ENCODE measurements at places on chromosomes 7 and 10. TPM values are rescaled to one million over a fixed set of nuclear protein-coding genes. Genes with fewer than 3 reads are reported as not detected.

Gene VAX1
- 1.0 TPM for total RNA-seq

Gene KCP
- 0.06 TPM for total RNA-seq

Gene ZP3
- 2.0 TPM for total RNA-seq

Gene LRRC4
- 0.51 TPM for total RNA-seq

Gene MAGI2
- total RNA-seq = 0.06 TPM

Gene TRIM74
- total RNA-seq = not detected

Gene PLPP4
- 3.9 TPM for total RNA-seq

Gene NACAD
- 3.2 TPM for total RNA-seq

Gene IGFBP1
- total RNA-seq = 2.6 TPM

Gene BAIAP2L1
- 11.1 TPM for total RNA-seq

Gene ZNF425
- total RNA-seq = 1.3 TPM

Gene WEE2
- total RNA-seq = not detected

Gene IFIT1B
- total RNA-seq = not detected

Gene COL17A1
- 0.23 TPM for total RNA-seq

Gene PRXL2A
- total RNA-seq = 27.0 TPM

Gene WIPF3
- total RNA-seq = not detected

Gene AGR2
- total RNA-seq = not detected

Gene CYP3A5
- 0.57 TPM for total RNA-seq

Gene FGFR2
- total RNA-seq = 1.9 TPM

Gene KAZALD1
- 12.2 TPM for total RNA-seq

Gene LIPJ
- total RNA-seq = not detected

Gene NKX2-3
- not detected for total RNA-seq

Gene ACSM6
- total RNA-seq = not detected

Gene LIPM
- not detected for total RNA-seq

Gene INHBA
- 84.7 TPM for total RNA-seq

Gene EPHB6
- total RNA-seq = 12.9 TPM

Gene FAM237B
- not detected for total RNA-seq

Gene RBP3
- not detected for total RNA-seq

Gene GPNMB
- total RNA-seq = 14.5 TPM

Gene PPP1R3A
- total RNA-seq = not detected

Gene PRKG1
- total RNA-seq = 1.5 TPM

Gene MKI67
- 32.2 TPM for total RNA-seq

Gene SH2B2
- total RNA-seq = 2.2 TPM

Gene SRI
- total RNA-seq = 94.8 TPM

Gene AGBL3
- 3.3 TPM for total RNA-seq

Gene TMEM184A
- 1.7 TPM for total RNA-seq
